ENCODE measurements at places on chromosomes 5 and 9. TPM values are rescaled to one million over a fixed set of nuclear protein-coding genes. Genes with fewer than 3 reads are reported as not detected.

The ABCA1 gene
- total RNA-seq: 0.15 TPM

The PIP5K1B gene
- 0.16 TPM for total RNA-seq

The CCDC180 gene
- 5.1 TPM for total RNA-seq

The COL5A1 gene
- not detected for total RNA-seq

The TICAM2 gene
- 3.7 TPM for total RNA-seq

The CDC25C gene
- total RNA-seq: 10.8 TPM

Data from MCF 10A (cell line).